Tibial nerve (tissue), 4 donors: ENCODE measurements at places on chromosomes 4 and X. TPM values are rescaled to one million over a fixed set of nuclear protein-coding genes. Genes with fewer than 3 reads are reported as not detected.

Gene CFAP97
- total RNA-seq = 32.7 TPM

Gene GNPDA2
- total RNA-seq = 15.3 TPM

Gene KLHL13
- 5.3 TPM for total RNA-seq

Gene RHOXF2B
- total RNA-seq = not detected

Gene HPGDS
- 1.1 TPM for total RNA-seq

Gene ZXDA
- 14.3 TPM for total RNA-seq

Gene PCDH10
- total RNA-seq = 4.4 TPM

Gene AFM
- total RNA-seq = not detected

Gene COX7B2
- total RNA-seq = not detected

Gene RAB9B
- total RNA-seq = 2.7 TPM

Gene RAB39B
- 0.84 TPM for total RNA-seq

Gene TLR3
- 4.9 TPM for total RNA-seq

Gene RAI2
- total RNA-seq = 17.1 TPM

Gene GPRASP2
- total RNA-seq = 4.8 TPM

Gene NEXMIF
- 2.1 TPM for total RNA-seq

DNA sequence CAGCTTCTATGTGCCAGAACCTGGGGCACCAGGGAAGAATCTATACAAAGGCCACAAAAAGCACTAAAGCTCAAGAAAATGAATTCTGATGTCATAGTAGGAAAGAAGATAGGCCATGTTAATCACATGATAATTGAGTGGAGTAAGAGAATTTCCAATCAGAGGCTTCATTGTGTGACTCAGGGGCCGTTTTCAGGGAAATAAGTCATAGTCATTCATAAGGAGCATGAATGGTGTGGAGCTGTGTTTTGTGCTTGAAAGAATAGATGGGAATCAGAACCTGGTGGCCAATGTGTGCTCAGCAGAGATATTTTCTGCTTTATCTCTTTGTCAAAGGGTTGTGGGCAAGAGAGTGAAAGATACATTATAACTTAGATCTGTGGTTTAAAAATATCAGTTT is 102.4 kb upstream of the ZDHHC15 start:
- DNase-seq = no peak

GRCh38 chr4:112170451-112170993 is 25.3 kb downstream of the FAM241A start:
- no peak for DNase-seq

- DNase-seq = no peak
Measured at GRCh38 chrX:1134976-1135375, 77.5 kb downstream of the CRLF2 start.

DNA sequence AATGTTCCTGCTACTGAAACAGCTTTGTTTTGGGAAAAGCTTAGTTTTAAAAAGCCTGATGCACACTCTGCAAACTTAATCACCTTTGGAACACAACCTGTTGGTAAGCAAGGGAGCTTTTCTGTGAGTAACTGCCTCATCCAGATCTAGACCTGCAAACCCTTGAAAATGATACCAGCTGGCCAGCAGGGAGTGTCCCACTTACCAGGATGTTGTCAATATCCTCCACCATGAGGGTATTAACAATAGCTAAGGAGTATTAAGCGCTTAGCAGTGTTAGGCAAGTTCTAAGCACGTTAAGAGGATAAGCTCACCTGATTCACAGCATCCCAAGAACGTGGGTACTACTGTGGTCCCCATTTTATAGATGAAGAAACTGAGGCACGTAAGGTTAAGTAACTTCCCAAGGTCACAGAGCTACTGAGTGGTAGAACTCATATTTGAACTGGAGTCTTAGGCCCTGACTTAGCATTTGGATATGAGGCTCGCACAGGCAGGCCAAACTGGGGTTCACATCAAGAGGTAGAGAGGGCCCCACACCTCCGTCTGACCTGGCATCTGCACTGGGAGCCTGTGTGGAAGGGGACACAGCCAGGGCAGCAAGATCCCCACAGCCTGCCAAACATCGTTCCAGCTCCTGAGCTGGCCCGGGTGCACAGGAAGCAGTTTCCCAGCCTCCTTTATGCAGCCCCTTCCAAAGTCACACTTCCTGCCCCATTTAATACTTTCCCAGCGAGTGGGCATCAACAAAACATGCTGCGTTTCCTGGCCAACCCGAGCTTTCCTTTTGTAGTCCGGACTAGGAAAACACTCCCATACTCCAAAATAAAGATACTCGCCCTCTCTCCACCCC is 32.7 kb downstream of the IRF2 start:
- DNase-seq = no peak

DNA sequence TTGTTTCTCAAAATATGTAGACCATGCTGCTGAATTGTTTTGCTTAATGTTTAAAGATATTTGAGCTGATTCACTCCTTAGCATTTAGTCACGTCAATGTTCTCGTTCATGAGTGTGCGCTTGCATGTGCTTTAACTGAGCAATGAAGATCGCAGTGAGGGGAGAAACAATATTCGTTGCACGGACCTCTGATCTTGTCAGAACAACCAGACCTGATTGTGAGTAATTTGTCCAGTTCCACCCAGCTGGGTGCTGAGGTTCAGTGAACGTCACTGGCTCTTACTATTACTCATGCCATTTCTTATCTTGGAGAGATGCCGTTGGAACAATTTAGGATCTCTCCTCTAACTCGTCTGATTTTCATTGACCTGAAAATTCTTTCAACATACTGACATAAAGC is 15.0 kb upstream of the PRKX start:
- no peak for DNase-seq

DNA sequence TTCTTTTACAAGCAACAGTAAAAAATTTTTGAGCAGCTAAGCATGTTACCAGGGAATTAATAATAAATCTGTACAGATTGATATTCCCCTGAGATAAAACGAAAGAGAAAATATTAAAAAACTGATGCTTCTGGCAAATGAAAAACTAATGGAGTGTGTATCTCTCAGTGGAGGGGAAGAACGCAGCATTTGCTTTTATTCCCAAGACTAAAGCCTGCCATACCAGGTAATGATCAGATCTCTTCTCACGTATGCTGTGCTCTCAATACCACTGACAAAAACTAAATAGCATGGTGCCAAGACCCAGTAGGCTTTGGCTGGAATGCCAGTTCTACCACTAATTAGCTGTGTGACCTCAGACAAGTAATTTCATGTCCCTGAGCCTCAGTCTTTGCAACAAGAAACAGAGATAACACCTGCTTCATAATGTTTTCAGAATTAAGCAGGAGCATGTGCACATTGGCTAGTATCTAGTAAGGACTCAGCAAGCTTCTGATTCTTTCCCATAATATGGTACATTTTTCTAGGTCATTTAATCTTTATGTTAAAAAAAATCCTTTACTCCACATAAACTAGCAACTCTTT is 179.6 kb downstream of the CENPC start:
- DNase-seq = no peak

GRCh38 chrX:65745427-65745826 is 78.0 kb downstream of the MSN start:
- no peak for DNase-seq

DNA sequence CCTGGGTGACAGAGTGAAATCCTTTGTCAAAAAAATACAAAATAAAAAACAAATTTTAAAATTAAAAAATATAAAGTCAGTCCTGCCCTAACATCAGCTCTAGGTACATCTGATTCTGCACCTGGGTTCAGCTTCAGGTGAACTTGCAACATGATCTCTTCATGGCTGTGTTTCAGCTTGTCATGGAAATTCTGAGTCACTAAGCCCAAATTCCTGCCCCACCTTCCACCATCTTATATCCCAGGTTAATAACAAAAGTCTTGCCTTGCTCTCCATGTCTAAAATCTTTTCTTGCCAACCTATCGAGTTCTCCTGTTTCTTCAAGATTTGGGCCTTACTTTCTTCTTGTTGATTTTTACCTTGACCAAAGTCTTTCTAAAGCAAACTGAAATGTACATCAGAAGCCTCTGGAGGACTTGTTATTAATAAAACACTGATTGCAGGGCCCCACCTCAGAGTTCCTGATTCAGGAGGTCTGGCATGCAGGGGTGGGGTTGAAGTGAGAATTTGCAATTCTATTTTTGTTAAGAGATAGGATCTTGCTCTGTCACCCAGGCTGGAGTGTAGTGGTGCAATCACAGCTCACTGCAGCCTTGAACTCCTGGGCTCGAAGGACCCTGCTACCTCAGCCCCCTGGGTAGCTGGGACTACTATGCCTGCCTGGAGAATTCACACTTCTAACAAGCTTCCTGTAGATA is 125.8 kb upstream of the VCX3A start:
- no peak for DNase-seq

DNA sequence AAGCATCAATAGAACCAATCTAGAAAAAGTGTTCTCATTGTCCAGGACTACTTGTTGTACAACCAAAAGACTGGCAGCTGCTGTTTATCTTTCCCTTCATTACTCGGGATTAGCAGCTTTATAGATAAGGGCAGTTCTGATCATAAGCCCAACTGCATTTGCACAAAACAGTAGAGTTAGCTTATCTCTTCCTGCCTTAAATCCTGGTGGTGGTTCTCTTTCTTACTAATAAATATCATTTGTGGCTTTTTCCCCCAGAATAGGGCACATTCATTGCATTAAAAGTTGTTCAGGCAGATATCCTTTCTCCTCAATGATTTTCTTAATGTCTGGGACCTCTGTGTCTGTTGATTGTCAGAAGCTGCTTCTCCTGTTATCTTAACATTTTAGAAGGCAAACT is 20.2 kb upstream of the RRAGB start:
- no peak for DNase-seq

- no peak for DNase-seq
Measured at GRCh38 chr4:44996276-44996845, 270.0 kb upstream of the GNPDA2 start.

DNA sequence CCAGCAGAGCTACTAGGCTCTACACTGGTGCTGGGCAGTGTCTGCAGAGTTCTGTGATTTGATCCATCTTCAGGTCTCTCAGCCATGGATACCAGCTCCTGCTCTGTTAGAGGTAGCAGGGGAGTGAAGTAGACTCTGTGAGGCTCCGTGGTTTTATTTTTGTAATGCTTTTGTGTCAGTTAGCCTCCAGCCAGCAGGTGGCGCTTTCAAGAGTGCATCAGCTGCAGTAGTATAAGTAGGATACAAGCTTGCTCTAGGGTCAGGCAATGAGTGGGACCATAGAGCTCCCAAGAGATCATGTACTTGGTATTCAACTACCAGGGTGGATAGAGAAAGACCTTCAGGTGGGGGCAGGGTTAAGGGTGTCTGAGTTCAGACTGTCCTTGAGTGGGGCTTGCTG is 362.5 kb upstream of the TRAM1L1 start:
- no peak for DNase-seq

GRCh38 chr4:18389115-18389514 is 367.6 kb upstream of the LCORL start:
- DNase-seq = no peak

GRCh38 chr4:84814094-84814750 is 152.3 kb downstream of the WDFY3 start:
- no peak for DNase-seq

GRCh38 chr4:69124941-69125340 is 28.7 kb downstream of the UGT2B7 start:
- DNase-seq = no peak

DNA sequence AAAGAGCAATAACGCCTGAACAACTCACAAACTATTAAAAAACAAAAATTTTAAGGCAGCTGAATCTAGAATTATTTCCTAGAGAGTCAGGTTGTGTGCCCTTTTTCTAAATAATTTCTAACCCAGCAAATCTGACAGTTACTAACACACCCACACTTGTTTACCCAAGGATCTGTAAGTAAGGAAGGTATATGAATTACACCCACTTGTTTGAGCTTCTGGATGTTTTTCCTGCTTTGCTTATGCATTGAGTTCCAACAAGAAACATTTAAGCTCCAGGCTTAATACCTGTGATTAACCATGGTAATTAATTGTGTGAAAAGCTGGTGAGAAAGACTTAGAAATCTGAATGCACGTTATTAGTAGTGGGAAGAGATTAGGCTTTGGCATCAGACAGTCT is 1.5 kb downstream of the NIPAL1 start:
- DNase-seq = no peak

GRCh38 chr4:15963001-15963451 is at the start of gene FGFBP2:
Gene FGFBP2 (minus strand): TSS chr4:15963175. CDS start chr4:15963129, 46 bp downstream.
- DNase-seq = peak; percentile 53

- no peak for DNase-seq
Measured at GRCh38 chr4:14631806-14632440, 370.4 kb upstream of the CPEB2 start.

- no peak for DNase-seq
Measured at GRCh38 chr4:151489462-151490203, 80.7 kb downstream of the FHIP1A start.

DNA sequence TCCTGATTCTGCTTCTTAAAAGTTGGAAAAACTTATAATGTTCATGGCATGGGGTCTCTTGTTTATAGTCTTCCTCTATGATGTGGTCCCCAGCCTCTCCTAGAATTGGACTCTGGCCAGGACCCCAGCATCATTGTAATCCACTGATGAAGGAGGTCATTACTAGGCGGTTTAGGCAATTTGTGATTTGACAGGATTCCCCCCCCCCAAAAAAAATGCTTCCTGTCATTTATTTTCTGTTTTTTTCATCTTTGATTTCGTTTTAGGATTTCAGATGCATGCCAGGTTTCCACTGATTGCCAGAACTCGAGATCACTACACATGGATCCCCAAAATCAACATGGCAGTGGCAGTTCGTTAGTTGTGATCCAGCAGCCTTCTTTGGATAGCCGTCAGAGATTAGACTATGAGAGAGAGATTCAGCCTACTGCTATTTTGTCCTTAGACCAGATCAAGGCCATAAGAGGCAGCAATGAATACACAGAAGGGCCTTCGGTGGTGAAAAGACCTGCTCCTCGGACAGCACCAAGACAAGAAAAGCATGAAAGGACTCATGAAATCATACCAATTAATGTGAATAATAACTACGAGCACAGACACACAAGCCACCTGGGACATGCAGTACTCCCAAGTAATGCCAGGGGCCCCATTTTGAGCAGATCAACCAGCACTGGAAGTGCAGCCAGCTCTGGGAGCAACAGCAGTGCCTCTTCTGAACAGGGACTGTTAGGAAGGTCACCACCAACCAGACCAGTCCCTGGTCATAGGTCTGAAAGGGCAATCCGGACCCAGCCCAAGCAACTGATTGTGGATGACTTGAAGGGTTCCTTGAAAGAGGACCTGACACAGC is 4.9 kb downstream of the SPRY1 start:
- no peak for DNase-seq
